ENCODE measurements at places on chromosomes 2 and 18.

DNA sequence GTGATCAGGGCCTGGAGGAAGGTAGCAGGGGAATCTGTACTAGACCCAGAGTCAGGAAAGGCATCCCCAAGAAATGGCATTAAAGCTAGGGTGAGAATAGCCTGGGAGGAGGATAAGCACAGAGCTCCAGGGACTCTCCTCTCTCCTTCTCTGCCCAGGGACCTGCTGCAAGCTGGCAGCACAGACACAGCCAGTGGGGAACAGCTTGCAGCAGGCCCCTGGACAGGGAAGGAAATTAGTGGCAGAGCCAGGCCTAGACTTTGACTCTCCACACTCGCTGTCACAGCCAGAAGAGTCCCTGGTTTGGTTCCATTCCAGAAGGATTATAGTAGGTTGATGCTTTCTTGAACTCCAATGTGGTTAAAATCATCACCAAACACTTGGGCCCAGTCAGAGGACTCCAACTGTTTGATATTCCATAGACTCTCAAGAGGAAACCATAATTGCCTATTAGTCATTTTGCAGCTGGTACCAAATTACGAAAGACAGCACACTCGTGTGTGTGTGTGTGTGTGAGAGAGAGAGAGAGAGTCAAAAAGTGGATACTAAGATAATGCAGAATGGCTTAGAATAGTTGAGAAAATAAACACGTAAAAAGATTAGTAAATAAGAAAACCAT lies 95.5 kb upstream of the ATP8B1 start:
- DNase-seq, result no peak

DNA sequence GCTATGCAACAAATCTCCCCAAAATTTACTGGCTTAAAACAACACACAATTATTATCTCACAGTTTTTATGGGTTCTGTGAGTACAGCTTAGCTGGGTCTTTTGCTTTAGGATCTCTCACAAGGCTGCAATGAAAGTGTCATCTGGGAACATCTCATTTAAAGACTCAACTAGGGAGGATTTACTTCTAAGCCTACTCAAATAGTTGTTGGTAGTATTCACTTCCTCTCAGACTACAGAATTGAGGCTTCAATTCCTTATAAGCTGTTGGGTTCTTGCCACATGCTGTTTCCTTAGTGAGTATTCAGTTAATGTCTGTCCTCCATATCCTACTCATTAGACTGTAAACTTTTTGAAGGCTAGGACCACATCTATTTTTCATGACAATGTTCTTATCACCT lies 72.3 kb downstream of the MDH1 start:
- no peak for DNase-seq

- no peak for DNase-seq
These were observed 102.5 kb downstream of the SP3 start for GRCh38 chr2:173862612-173863217.

DNA sequence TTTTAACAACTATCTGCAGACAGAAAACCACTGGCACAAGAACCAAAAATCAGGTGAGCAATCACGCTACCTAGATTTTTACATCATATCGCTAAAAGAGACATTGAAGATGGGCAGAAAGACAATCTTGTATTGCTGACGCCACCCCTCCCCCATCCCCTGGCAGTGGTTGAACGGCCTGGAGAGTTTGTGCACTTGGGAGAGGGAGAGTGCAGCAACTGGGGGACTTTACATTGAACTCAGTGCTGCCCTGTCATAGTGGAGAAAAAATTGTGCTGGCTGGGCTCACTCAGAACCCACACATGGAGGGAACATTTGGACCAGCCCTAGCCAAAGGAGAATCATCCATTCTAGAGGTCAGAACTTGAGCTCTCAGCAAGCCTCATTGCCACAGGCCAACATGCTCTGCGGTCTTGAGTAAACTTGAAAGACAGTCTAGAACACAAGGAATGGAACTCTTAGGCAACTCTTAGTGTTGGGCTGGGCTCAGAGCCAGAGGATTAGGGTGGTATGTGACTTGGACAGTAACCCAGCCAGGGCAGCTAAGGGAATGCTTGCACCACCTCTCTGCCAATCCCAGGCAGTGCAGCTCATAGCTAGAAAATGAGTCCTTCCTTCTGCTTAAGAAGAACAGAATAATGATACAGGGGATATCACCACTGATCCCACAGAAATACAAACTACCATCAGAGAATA lies 220.0 kb upstream of the CYP26B1 start:
- DNase-seq, result no peak

- no peak for DNase-seq
These were observed 7.1 kb downstream of the TPGS2 start for GRCh38 chr18:36821681-36822080.

DNA sequence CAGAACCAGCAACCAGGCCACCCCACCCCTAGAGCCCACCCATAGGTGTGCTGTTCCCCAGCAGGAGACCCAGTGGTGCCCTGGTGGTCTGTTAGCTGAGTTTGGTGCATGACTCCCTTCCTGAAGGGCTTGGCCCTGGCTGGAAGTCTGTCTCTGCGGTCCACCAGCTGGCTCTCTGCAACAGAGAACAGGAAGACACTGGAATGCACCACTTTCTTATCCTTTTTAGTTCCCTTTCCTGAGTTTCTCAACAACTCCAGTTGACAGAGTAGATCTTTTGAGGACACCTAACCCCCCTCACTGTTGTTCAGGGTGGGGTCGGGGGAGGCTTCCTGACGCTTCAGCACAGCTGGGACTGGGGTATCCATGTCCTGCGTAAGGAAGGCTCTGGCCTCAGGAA lies 11.9 kb upstream of the RPL37A start:
- DNase-seq, result no peak

- DNase-seq, result no peak
These were observed 1636.9 kb upstream of the SLC39A10 start for GRCh38 chr2:194020155-194020554.

GRCh38 chr2:3669656-3670055 lies 11.7 kb downstream of the ALLC start:
- DNase-seq, result no peak

All from T-helper 2 cell (primary cell).